C1 segment of cervical spinal cord (tissue), 14 donors: ENCODE measurements at places on chromosomes 12 and 14.

- DNase-seq: no peak
These were observed 60.9 kb downstream of the MAP3K9 start for GRCh38 chr14:70748422-70748821.

GRCh38 chr14:70018713-70019211, 139.5 kb downstream of the SMOC1 start:
- peak; percentile 42 for DNase-seq

- DNase-seq: no peak
These were observed 50.1 kb downstream of the CHST11 start for GRCh38 chr12:104506676-104507401.

GRCh38 chr14:35965400-35965799, 139.3 kb downstream of the BRMS1L start:
- DNase-seq: peak; percentile 5

DNA sequence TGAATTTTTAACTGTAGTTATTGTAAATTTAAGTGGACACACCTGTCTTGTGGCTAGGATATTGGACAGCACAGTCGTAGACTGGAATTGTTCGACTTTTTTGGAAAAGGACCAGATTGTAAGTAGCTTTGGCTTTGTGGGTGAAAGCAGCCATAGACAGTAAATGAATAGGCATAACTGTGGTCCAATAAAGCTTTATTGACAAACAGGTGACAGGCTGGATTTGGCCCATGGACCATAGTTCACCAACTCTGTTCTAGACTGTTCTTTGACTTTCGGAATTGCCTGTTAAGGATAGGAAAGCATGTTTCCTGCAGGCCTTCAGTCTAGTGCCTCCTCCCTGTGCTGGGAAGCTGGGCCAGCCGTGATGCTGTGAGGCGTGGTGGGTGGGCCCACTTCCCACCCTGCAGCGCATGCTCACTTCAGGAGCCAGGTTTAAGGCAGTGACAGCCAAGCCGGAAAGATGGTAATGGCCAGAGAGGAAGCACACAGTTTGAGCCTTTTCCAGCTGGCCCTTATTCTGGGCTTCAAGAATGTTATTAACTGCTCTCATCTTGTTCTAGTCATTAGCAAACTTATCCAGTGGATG, 51.8 kb downstream of the PPP2R5C start:
- DNase-seq: no peak
